ENCODE measurements at places on chromosomes 6 and 20.

- peak; percentile 10 for DNase-seq
Measured at GRCh38 chr6:107435798-107436197, 23.6 kb downstream of the PDSS2 start.

- peak; percentile 37 for DNase-seq
Measured at GRCh38 chr6:126266664-126267063, 73.3 kb upstream of the CENPW start.

- DNase-seq: no peak
Measured at GRCh38 chr20:18904624-18905023, 91.0 kb downstream of the SCP2D1 start.

- no peak for DNase-seq
Measured at GRCh38 chr6:119501798-119502483, 152.4 kb upstream of the MAN1A1 start.

DNA sequence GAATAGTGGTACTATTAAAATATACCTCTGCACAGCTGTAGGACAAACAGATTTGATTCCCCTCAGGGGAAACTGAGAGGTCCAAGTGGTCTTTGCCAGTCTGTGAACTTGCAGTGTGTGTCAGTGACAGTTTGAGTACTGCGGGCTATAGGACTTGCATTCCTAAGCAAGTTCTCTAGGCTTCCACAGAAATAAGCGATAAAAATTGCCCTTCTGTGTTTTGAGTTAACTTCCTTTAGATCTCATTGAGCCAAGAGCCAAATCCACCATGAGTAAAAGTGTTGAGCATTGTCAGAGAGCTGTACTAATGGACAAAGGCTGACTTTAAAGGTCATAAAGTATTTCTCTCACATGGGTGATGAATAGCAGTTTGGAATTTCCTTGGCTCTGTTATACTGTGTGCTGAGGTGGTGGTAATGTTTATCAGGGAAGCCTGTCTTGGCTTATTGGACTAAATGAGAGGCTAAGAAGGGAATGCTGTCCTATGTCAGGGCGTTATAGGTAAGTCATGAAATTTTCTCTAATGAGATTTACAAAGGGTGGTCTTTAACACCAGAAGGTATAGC is 122.6 kb upstream of the MAP3K7 start:
- no peak for DNase-seq

DNA sequence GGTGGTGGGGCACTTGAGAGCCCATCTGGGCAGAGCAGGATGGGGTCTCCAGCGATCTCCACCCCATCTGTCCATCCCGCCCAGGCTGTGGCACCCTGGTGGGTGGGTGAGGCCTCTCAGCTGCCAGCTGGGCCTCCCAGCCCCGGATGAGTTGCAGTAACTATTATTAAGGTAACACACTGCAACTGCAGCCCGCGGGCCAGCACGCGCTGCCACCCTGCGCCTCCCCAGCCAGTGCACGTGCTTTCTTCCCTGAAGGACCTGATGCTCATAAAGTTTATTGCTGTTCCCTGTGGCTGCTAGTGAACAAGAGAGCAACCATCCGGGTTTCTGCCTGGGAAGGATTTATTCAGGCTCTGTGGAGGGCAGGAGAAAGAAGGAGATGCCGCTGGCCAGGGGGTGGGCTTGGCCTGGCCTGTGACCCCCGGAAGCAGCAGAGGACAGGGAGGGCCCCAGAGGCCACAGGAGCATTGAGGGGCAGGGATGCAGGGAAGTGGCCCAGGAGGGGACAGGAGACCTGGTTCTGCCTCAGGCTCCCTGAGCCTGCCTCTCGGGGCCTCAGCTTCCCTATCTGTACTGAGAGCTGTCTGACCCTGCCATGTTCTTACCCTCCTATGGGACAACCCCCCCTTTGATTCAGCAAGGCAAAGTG is 1.7 kb downstream of the IP6K3 start:
- no peak for DNase-seq

DNA sequence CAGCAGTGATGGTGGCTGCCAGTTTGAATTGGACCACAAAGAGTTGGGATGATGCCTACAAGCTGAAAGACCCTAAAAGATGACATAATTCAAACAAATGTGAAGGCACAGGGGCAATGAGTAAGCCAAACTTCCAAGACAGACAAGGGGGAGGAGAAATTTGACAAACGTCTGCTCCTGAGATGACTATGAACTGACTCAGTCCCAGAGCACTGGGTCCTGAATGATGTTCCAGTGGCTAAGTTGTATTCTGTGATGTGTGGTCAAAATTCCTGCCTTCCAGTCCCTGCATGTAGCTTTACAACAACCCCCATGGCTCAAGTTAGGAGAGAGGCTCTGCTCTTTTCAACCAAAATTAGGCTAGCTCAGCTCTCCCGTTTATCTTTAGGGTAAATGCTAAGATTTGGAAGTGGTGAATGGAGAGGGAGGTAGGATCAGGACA is 86.1 kb upstream of the SIRPA start:
- peak; percentile 38 for DNase-seq

DNA sequence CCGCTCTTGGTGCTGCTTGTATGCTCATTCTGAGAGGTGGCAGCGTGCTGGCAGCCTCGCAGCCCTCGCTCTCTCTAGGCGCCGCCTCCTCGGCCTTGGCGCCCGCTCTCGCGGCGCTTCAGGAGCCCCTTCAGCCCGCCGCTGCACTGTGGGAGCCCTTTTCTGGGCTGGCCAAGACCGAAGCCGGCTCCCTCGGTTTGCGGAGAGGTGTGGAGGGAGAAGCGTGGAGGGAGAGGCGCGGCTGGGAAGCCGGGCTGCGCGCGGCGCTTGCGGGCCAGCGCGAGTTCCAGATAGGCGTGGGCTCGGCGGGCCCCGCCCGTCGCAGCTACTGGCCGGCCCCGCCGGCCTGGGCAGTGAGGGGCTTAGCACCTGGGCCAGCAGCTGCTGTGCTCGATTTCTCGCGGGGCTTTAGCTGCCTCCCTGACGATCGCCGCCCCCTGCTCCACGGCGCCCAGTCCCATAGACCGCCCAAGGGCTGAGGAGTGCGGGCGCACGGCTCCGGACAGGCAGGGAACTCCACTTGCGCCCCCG is 19.5 kb upstream of the FAM8A1 start:
- peak; percentile 62 for DNase-seq

DNA sequence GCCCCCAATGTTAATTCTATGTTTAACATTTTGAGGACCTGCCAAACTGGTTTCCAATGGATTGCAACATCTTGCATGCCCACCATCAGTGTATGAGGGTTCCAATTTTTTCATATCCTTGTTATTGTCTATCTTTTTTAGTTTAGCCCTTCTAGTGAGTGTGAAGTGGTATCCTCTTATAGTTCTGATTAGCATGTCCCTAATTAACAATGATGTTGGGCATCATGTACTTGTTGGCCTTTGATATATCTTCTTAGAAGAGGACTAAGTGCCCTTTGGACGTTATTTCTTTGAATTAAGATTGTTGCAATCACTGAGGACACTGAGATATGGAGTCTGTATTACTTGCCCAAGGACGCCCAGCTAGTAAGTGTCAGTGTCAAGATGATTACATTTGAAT is 22.3 kb downstream of the GCNT2 start:
- no peak for DNase-seq

All from dermis blood vessel endothelial cell (primary cell).